ENCODE measurements at places on chromosomes 7 and 10.

GRCh38 chr7:136018104-136018503 is 40.9 kb upstream of the MTPN start:
- no peak for DNase-seq

- no peak for DNase-seq
Measured at GRCh38 chr10:6558272-6558671, 21.8 kb downstream of the PRKCQ start.

DNA sequence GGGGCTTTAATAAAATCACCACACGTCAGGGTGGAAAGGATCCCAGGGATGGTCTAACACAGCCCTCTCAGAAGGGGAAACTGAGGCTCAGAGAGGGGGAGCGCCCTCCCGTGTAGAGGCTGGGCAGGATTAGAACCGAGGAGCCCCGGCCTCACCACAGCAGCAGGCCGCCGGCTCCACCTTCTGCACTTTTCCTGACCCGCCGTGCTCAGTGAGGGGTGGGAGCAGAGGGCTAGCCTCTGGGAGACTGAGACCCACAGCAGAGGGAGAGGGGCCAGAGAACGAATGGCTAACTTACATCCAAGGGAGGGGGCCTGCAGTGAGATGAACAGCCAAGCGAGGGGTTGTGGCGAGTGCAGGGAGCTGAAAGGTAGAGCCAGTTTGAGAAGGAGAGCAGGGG is 79.5 kb downstream of the COL13A1 start:
- no peak for DNase-seq

DNA sequence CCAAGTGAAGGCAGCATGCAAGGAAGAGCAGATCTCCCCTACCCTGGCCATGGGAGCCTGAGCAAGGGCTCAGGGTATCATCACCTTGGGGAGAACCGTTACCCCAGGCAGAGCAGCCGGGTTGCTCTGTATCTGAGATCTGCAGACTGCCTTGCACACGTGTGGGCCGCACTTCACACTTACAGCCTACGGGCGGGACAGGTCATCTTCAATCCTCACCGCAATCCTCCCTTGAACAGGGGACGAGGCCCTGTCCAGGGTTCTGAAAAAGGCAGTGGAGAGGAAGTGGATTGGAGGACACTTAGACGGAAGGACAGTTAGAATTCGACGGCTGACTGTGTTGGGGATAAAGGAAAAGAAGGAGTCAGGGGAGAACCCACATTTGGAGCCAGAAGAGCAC is 51.4 kb downstream of the NPS start:
- no peak for DNase-seq

GRCh38 chr7:107613948-107614347 is 33.9 kb downstream of the BCAP29 start:
- no peak for DNase-seq

- no peak for DNase-seq
Measured at GRCh38 chr7:86981127-86981526, 78.3 kb downstream of the ELAPOR2 start.

DNA sequence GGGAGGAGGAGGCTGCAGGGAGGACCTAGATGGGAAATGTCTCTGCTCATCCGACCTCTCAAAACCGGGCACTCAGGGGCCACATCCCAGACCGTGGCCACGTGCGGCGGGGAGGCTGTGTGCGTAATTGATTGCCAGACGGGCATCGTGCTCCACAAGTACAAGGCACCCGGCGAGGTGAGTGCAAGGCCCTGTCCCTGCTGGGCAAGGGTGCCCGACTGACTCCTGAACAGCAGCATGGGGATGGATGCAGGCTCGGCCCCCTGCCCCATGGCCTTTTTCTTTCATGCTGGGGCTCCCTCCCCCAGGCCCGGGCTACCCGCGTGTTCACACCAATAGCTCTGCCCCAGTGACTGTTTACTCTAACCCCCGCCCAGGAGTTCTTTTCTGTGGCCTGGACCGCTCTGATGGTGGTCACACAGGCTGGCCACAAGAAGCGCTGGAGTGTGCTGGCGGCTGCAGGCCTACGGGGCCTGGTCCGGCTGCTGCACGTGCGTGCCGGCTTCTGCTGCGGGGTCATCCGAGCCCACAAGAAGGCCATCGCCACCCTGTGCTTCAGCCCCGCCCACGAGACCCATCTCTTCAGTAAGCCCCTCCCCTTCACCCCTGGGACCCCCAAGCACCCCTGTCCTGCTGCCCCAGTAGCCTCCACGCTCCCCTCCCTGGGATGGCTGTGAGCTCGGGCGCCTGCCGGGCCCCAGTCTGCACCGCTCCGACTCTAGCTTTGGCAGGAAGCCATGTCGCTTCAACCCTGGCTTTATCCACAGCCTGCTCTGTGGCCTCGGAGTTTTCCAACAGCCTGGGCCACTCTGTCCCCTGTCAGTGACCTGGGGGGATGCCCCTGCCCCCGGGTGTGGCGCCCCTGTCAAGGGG is 3.9 kb downstream of the LRWD1 start:
- peak; percentile 61 for DNase-seq

- DNase-seq = no peak
Measured at GRCh38 chr10:108051218-108051617, 886.7 kb upstream of the SORCS1 start.

GRCh38 chr7:5831196-5831595 is 49.4 kb upstream of the OCM start:
- DNase-seq = no peak

DNA sequence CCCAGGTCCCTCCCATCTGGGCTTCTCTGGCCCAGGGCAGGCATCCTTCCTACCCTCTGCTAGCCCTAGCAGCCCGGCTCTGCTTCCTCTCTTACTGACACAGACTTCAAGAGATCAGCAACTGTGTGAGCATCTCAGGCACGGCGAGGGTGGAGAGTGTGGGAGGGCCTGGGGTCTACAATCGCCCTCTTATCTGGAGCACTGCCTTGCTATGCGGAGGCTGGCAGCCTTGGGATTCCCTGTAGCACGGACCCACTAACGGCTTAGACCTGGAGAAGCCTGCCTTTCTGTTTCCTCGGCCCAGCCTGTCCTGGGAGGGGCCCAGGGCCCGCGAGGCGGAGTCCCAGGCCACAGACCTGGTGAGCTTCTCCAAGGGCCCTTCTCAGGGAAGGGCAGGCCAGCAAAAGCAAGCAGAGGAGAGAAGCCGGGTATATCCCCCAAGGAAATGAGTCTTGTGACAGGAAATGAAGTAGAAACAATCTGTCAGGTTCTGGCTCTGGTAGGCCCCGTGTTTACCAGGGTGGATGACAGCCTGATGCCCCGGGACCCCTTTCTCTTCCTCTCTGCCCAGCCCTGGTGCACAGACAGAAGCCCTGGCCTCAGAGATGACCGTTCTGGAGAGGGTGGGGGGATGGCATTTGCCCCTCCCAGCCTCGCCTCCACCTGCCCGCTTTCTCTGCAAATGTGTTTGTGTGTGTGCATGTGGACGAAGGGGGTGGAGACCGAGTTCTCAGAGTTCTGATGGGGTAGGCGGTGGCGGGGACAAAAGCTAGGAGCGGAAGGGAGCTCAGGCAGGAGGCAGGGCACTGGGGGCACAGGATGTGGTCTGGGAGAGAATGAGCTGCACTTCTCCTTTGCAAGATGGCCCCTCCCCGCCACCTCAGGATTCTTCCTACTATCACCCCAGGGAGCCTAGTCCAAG is 2.5 kb downstream of the LRCH4 start:
- DNase-seq = peak; percentile 74

- peak; percentile 72 for DNase-seq
Measured at GRCh38 chr7:31744294-31744874, 57.4 kb downstream of the PPP1R17 start.

- DNase-seq = no peak
Measured at GRCh38 chr10:33252794-33253203, 81.7 kb downstream of the NRP1 start.

DNA sequence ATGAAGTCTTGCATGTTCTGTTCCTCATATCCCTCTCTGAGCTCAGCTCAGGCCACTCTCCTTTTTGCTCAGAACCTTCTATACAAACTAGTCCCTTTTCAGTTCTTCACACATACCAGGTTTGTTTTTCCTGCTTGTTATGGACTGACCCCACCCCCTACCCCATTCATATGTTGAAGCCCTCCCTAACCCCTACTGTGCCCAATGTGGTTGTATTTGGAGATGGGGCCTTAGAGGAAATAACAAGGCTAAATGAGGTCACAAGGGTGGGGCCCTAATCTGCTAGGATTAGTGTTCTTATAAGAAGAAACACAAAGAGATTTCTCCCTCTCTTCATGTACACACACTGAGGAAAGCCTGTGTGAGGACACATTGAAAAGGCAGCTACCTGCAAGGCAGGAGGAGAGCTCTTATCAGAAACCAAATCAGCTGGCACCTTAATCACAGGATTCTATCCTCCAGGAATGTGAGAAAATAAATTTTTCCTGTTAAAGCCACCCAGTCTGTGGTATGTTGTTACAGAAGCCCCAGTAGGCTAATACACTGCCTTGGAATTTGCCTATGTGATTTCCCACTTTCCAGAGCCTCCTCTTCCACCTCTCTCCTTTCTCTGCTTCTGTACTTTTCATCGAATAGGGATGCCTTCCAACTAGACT is 67.3 kb upstream of the DNAJB12 start:
- no peak for DNase-seq

GRCh38 chr7:122790132-122790531 is 87.4 kb upstream of the RNF148 start:
- no peak for DNase-seq

DNA sequence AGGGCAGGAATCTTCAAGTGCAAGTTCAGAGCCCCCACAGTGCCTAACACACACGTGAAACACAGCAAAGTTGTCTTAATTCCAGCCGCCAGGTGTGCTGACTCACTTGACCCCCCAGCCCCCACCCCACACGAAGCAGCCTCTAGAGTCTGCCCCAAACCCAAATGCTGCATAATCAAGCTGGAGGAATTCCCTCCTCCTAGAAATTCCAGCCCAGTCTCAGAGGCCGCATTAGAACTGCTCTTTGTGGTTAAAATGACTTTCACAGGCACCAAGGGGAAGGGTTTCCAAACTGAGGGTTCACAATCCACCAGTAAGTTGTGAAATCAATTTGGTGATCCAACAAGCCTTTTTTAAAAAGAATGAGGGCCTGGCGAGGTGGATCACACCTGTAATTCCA is 67.0 kb upstream of the PLXNA4 start:
- DNase-seq = no peak

DNA sequence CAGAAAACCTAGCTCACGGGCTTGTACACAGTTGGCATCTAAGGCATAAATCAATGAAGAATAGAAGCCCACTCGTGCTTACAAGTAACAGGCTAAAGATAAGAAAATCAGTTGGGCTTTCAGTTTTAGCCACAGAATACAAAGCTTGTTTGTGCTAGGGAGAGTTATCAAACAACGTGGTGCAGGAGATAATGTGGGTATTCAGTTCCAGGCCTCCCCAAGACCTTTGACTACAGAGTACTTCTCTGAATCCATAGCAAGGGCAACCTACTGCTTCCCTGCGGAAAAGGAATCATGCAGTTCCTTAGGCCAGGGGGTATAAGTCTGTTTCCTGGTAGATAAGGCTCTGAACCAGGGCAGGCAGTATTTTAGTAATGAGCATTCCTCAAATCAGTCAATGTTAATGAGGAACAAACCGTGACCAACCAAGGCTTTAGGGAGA is 219.5 kb upstream of the CSTF2T start:
- no peak for DNase-seq

GRCh38 chr10:48589266-48589665 is 15.6 kb downstream of the ARHGAP22 start:
- DNase-seq = no peak

- no peak for DNase-seq
Measured at GRCh38 chr10:47123716-47124288, 176.2 kb upstream of the GDF10 start.

Data from tibial artery (tissue), 4 donors.